ENCODE measurements at places on chromosomes 6 and 20.

DNA sequence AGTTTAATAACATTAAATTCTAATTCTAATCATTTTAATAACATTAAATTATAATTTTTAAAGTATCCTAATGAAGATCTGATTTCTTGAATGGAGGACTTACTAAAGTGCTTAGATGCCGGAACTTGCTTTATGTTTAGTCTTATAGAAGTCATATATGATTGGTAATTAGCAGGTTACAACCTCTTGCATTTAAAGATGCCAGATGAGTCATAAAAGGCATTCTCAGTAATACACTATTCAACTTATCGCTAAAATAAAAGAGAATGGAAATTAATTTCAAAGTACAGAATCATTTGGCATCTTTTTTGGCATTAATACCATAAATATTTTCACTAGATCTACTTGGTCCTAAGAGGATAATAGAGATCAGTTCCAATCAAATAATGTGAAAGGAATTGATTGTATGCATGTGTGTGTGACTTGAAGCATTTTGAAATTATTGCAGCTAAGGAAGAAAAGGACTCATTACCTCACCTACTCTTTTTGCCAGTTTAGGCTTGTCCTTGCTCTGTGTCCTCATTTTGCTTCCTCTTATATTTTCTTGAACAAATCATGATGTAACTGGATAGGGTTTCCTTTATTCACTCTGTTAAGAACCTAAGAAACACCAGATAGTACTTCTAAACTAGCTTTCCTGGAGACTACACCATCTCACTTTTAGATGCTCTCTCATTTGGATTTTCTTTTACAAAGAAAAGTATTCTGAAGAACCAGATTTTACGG, 2.7 kb downstream of the COL21A1 start:
- no peak for DNase-seq

DNA sequence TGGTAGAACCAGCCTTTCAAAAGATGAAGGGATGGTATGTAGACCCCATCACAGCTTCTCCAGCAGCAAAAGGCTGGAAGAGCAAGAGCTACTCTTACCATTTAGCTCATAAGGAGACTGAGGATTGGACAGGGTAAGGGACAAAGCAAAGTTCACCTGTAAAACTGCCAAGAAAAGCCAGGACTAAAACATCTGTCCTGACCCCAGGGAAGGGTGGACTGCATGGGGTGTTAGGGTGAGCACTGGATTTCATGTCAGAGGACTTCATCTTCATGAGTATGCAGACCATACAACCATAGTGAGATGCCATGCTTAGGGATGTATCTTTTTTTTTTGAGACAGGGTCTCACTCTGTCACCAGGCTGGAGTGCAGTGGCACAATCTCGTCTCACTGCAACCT, 19.3 kb downstream of the AHCY start:
- DNase-seq = no peak

GRCh38 chr6:108874470-108875160, 26.4 kb downstream of the ARMC2 start:
- peak; percentile 44 for DNase-seq

GRCh38 chr6:6663421-6664135, 75.1 kb downstream of the LY86 start:
- DNase-seq = no peak

DNA sequence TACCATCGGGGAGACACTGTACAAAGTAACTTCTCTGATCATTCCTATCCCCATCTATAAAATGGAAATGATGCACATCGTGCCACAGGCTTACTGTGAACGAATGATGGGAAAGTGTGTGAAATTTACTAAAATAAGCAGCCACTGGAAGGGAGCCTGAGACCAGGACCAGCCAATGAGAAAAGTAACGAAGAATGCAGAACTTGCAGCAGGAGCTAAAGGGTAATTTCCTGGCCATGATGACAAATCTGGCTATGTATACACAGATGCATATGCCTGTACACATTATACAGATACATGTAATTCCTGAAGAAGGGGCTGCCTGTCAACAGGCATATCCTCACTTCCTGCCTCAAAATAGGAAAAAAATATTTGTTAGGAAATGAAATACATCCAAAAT, 47.4 kb downstream of the GMDS start:
- no peak for DNase-seq
